PC-3 (cell line): ENCODE measurements at places on chromosomes 3 and 15.

DNA sequence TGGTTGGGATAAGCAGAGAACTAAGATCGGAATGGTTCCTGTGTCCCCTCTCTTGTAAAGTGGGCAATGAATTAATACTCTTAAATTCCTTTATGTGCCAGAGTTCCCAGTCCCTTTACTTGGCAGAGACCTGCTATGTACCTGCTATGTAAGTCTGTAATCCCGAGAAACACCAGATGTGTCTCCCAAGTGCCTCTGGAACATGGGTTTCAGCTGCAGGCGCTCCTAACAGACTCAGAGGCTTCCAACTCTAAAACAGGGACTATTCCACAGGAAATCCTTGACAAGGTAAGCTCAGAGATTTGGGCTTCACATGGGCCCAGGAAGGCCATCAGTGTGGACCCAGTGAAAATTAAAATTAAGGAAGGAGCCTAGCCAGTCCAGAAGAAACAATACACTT, 117.7 kb upstream of the PLCL2 start:
- peak; percentile 9 for DNase-seq

GRCh38 chr3:14570089-14570488, 29.9 kb upstream of the GRIP2 start:
- no peak for DNase-seq

GRCh38 chr3:170815340-170815739, 54.7 kb downstream of the RPL22L1 start:
- peak; percentile 69 for DNase-seq

DNA sequence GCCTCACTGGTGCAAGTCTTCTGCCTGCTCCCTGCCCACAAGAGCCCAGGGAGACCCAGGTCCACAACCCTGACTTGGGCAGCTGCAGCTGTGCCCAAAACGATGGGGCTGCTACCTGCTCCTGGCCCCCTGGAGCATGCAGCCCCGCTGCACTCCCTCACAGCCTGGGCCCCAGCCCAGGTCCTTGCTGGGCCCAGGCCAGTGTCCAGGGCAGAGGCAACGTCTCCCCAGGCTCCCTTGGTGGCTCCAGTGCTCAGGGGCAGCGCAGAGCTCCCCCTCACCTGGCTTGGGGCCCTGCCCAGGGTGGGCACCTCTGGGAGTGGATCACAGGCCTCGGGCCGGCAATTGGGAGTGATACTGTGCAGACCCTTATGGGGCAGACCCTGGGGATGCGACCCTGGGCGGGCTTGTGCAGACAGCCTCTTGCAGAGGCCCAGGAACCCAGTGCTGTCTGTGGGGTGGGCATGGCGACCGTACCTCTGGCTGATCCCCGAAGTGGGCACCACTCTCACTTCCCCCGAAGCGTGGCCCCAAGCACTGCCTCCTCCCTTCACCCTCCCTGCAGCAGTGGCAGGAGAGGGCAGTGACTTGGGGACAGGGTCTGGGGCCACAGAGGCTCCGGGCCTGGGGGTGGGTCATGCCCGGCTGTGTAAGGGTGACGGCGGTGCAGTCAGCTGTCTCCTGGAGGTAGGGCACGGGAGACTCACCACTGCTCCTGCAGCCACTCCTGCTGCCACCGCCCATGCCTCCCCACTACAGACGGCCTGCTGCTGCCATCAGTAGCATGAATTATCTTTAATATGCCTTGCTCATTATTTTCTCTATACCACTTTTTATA, 255.9 kb downstream of the DOCK3 start:
- no peak for DNase-seq

DNA sequence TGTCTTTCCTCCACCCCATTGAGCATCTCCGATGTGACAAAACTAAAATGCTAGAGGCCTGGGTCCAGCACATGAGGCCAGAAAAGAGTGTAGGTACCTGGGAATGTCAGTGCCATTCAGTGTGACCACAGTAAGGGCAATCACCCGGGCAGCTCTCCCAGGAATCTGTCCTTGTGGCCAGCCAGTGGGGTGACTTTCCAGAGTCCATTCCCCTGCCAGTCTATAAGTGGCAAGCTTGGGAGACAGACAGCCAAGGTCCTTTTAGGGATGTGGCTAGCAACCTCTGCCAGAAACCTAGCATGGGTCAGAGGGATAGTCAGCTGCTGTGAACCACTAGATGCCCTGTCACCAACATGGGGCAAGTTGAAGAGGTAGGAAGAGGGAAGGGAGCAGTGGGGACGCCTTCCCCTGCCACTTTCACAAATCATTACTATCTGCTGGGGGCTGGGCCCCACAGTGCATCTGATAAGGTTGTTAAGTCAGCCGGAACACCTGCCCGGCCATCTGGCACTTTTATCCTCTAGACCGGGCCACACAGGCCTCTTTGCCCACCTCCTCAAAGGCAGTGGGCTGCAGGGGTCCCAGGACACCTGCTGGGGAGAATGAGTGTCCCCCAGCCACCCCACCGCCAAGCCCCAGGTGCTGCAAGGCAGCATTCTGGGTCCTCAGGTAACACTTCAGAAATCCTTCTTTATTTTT, 24.8 kb upstream of the DET1 start:
- no peak for DNase-seq

DNA sequence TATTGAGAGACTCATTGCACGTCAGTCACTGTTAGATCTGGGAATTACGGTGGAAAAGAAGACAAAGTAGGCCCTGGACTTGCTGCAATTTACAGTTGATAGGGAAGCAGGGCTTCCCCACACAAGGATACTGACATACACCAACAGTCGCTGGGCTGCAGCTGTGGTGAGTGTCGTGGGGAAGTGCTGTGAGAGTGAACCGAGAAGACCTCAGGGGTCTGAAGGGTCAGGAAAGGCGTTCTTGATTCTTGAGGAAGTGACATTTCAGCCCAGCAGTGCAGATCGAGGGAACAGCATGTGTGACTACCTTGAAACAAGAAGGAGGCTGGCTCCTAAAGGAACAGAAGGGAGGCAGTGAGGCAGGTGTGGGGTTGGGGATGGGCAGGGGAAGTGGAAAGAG, 22.5 kb downstream of the MYZAP start:
- no peak for DNase-seq

GRCh38 chr15:67210555-67211168, 43.8 kb downstream of the AAGAB start:
- DNase-seq, result no peak

GRCh38 chr15:52790169-52790708, at the start of gene ONECUT1:
ONECUT1 (minus strand) TSS chr15:52790336; CDS start chr15:52789884, 452 bp downstream.
- peak; percentile 41 for DNase-seq

- DNase-seq, result no peak
These were observed 429.7 kb upstream of the RASGRP1 start for GRCh38 chr15:38994310-38994709.

DNA sequence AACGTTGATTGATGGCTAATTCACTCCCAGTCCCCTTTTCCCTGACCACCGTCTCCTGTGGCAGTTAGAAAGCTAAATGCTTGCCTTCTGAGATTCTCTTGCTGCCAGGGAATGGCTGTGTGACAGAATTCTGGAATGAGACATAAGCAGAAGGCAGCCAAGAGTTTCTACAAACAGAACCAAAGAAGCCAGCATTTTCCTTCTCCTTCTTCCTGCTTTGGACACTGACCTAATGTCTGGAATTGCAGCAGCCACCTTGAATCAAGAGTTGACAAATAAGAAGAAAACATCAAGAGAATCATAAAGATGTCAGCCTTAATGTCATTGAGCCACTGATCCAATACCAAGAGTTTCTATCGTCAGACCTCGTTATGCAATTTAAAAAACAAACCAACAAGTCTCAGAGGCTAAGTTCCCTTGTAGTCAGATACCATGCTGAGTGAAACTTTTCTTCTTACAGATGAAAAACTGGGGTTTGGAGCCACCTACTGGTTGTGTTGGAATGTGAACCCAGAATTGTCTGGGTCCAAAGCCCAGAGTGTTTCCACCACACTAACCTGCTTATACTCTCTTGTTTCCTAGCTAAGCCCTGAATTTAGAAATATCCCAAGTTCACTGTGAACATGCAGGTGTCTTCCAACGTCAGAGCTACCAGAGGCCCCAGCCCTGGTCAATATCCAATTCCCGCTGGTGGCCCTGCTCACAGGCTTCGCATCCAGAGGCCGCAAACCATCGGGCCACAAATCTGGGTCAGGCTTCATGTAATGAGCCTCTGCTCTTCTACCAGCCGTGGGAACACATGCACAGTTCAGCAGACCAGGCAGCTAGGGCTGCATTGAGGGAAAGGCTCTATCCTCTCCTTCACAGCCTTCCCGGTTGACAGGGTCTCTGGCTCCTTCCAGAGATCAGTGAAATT, 42.5 kb downstream of the MCF2L2 start:
- DNase-seq, result peak; percentile 86

DNA sequence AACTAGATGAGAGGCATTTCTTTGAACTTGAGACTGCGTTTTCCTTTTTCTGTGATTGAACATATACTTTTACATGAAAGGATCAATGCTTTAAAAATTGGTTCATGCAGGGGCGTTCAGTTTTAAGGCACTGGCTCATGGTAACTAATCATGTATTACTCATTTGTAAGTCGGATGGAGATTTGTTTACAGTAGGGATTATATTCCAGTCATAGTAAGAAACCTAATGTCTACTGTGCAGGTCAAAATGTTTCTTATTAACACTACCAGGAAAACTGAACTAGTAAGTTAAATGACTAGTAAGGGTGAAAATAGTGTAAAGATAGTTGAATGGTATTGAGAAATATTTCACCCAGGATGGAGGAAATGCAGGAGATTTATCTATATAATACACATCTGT, 258.8 kb upstream of the GBE1 start:
- DNase-seq, result peak; percentile 68

- peak; percentile 35 for DNase-seq
These were observed 21.9 kb upstream of the SQOR start for GRCh38 chr15:45612790-45613415.

GRCh38 chr3:16861432-16861831, 23.3 kb upstream of the PLCL2 start:
- DNase-seq, result no peak

GRCh38 chr15:49918121-49918520, 200.9 kb downstream of the ATP8B4 start:
- peak; percentile 6 for DNase-seq

DNA sequence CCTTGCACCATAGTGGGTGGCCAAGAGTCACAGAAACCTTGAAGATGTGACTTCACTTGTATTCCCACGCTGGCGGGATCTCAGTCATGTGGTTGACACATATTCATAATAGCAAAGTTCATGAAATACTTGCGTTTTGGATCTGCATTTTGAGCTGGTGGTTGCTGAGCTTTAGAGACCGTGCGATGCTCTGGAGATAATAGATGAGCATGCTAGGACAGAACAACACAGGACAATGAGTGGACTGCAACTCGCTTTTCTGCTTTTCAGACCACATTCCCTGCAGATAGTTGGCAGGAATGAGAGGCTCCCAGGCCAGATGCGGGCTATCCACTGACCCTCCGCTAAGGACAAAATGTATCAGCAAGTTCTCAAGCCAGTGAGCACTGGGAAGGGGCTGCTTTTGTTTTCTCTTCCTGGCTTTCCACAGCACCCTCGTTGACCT, 13.8 kb upstream of the STARD5 start:
- DNase-seq, result no peak

DNA sequence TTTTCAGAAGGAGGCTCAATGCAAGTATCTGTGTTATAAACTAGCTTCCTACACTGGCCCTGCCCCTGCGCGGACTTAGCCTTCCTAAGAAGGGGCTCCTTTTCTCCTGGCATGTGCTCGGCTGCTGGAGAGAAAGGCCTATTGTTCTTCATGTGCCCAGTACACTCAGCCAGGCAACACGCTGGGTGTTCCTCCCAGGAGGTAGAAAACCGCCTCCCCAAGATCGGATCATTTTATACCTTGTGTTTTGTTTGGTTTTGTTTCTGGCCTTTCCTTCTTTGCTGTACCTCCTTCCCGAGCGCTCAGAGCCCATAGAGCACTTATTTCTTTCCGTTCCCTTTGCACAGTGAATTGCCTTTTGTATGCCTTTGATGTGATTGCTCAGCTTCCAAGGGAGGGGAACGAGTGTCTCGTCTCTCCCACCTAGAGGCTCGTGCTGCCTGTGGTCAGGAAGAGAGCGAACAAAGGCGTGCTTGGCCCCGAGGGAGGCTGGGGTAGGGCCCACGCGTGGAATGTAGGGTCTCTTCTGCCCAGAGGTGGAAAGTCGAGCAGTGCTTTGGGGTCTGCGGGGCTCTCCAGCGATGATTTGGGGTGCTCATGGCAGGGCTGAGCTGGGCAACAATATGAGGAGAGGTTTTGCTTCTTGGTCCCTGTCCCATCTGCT, 30.0 kb downstream of the CCNL1 start:
- DNase-seq, result peak; percentile 63

DNA sequence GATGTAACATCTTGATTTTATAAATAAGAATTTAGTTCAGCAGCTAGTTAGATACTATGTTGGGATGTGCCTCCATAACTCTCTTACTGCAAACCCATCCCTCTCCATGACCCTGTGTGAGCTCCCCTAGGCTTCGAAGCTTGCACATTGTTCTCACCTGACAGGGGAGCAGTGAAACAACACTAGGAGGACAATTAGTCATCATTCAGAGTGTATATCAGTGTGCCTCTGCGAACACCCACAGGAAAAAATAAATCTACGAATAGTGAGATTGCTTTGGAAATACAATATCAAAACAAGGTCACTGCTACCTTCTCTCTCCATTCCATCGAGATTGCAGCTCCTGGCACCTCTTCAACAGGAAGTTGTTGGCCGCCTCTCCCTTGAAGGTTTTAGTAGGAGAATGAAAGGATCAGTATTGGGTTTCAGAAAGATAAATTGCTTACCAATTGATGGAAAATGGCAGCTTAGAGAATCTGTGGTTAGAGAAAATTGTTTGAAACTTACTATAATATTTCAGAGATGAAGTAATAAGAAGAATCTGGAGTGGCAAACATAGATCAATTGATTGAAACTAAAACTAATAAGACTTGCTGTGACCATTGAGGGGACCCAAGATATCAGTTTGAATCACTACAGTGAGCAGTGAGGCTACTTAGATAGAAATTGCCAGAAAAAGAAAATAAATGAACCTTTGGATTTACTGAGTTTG, 103.2 kb downstream of the CHL1 start:
- DNase-seq, result no peak

- no peak for DNase-seq
These were observed 283.2 kb upstream of the LMCD1 start for GRCh38 chr3:8218353-8218940.

- no peak for DNase-seq
These were observed 42.6 kb downstream of the KLHL25 start for GRCh38 chr15:85752124-85752475.

GRCh38 chr3:170802164-170803151, 67.5 kb downstream of the RPL22L1 start:
- DNase-seq, result peak; percentile 80

GRCh38 chr3:116002235-116002634, 378.9 kb downstream of the GAP43 start:
- no peak for DNase-seq

DNA sequence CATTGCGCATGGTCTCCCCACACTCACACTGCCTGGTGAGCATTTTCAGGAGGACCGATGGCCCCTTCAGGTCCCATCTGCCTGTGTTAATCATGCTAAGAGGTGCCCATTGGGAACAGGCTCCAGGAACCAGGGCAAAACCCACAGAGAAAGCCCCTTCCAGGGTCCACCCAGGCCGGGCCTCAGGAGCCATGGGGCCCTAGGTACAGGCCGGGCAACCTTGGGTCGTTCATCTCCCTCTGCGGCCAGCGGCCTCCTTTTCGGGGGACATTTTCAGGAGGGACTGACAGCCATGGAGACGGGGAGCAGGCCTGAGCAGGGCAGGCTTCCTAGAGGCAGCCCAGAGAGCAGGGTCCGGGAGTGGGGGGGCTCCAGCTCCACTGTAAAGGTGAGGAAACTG, 68.0 kb upstream of the TAMM41 start:
- no peak for DNase-seq

- DNase-seq, result no peak
These were observed 25.1 kb upstream of the CD200R1L start for GRCh38 chr3:112871735-112872134.

GRCh38 chr15:70376929-70377691, 279.4 kb upstream of the TLE3 start:
- DNase-seq, result no peak

GRCh38 chr3:119508172-119508845, 10.0 kb downstream of the TIMMDC1 start:
- no peak for DNase-seq
